Fibroblast of pulmonary artery (primary cell): ENCODE measurements at places on chromosomes 1 and 21.
A peak's percentile ranks its signal among the peaks of the same experiment; 100 is the strongest.

DNA sequence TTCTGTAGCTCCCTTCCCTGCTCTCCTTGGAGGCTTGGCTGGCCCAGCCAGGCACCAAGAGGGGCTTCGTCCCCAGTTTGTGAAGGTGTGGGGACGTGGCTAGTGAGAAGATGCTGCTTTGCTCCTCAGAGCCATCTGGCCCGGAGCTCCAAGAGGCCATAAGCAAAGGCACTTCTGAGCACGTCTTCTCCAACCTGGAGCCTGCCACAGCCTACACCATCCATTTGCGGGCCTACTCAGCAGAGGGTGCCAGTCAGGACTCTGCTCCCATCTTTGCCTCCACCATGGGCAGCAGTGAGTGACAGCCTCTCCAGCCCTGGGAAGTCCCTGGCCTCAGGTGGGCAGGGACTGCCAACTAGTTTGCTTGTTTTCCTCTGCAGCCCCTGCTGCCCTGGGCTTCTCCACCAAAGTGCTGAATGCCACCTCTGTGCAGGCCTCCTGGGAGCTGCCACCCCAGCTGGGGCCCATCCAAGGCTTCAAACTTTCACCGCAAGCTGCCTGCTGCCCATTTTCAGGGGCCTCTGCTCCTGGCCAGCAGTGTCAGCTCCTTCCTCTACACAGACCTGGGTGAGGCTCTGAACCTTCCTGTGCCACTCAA, 25.9 kb downstream of the SLC27A3 start:
- DNase-seq, result no peak

- peak; percentile 30 for DNase-seq
These were observed 301.2 kb downstream of the DUSP10 start for GRCh38 chr1:221440658-221441057.

- no peak for DNase-seq
These were observed 97.5 kb downstream of the DENND1B start for GRCh38 chr1:197677752-197678295.

- no peak for DNase-seq
These were observed 60.3 kb upstream of the EXO1 start for GRCh38 chr1:241787691-241788090.

- DNase-seq, result no peak
These were observed 40.5 kb downstream of the TRIT1 start for GRCh38 chr1:39842836-39843235.

- no peak for DNase-seq
These were observed 18.9 kb downstream of the ACP6 start for GRCh38 chr1:147651466-147651865.

GRCh38 chr1:195915826-195916225, 692.4 kb downstream of the KCNT2 start:
- DNase-seq, result no peak

DNA sequence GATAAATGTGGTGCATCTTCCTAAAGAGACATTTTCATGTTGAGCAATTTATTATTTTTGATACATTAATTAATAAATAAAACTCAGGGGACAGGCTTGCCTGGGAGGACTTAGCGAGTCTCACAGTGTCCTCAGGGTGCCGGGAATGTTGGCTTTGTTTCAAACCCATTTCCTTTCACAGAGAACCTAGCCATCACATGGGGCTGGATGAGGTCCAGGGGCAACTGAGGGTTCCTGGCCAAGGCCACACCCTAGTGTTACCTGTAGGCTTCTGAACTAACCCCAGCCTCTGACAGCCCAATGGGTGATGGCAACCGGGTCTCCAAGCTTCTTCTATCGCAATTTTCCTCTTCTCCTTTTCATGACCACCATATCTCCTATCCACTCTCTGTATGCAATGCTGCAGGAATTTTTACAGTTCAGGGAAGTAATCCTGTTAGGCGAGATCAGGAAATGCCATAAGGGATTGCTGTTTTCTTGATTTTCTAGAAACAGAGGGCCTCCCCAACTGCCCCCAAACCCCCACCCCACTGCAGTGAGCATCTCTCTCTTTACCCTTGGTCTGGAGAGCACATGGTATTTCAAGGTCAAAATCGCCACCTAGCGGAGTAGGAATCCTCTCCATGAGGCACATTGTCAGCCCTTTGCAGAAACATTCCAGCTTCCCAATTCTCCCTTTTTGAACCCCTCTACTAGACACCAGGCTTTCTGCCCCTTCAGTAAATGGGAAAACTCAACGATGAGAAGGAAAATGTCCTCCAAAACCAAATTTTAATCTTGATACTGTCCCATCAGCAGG, 22.1 kb upstream of the SMYD3 start:
- DNase-seq, result no peak

GRCh38 chr1:82538876-82539275, 738.1 kb downstream of the ADGRL2 start:
- peak; percentile 22 for DNase-seq

DNA sequence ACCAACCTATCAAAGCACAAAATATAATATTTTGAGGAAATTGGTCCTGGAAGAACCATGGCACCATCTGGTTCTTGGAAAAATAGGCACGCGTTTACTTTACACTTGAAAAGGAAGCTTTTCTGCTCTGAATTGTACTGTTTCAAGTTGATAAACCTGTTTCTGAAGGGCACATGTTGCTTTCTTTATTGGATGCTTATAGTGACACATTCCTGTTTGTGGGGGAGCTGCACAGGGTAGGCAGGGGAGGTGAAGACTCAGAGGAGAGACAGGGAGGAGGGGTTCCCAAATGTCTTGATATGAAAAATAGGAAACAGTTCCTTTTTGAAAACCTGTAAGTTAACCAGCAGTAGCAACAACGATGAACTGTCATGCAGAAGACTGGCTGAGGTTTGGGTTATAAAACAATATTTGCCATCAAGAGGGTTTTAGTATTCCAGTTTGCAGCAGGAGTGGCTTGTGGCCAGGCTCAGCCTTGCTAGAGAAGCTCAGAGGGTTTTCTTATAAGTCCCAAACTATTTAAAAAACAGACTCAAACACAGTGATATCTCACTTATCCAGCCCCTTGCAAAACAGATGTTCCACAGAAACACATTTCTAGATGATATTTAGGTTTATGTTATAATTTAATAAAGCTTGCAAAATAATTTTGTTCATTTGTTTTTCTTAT, 127.0 kb upstream of the MROH9 start:
- no peak for DNase-seq

DNA sequence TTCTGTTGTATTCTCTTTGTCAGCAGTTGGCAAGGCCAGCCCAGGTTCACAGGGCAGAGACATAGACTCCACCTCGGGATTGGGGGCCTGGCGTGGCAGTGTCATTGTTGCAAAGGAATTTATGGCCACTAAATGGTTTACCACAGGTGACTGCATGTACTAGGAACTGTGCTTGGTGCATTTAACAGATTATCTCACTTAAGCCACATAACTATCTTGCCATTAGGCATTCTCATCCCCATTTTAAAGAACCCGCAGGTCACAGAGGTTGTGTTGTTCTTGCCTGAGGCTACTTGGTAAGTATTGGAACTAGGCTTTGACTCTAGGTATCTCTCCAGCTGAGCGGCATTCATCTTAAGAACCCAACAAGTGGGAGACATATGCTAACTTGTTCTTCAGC, 9.7 kb downstream of the TLCD4 start:
- no peak for DNase-seq

DNA sequence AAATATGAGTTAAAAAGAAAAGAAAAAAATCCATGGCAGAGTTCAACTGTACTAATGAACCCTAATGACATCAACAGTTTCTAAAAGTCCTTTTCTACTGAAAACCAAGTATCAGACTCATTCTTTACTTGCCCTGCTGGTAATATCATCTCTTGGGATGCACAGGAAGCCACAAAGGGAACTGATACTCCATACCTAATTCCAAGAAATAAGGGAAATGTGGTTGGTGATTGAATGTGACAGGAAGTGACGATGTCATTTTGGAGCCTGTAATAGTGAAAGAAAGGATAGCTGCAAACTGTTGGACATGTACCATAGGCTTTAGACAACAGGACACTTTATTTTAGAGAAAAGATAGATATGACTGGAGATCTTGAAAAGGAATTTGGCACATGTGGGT, 98.7 kb upstream of the VAV3 start:
- DNase-seq, result no peak

DNA sequence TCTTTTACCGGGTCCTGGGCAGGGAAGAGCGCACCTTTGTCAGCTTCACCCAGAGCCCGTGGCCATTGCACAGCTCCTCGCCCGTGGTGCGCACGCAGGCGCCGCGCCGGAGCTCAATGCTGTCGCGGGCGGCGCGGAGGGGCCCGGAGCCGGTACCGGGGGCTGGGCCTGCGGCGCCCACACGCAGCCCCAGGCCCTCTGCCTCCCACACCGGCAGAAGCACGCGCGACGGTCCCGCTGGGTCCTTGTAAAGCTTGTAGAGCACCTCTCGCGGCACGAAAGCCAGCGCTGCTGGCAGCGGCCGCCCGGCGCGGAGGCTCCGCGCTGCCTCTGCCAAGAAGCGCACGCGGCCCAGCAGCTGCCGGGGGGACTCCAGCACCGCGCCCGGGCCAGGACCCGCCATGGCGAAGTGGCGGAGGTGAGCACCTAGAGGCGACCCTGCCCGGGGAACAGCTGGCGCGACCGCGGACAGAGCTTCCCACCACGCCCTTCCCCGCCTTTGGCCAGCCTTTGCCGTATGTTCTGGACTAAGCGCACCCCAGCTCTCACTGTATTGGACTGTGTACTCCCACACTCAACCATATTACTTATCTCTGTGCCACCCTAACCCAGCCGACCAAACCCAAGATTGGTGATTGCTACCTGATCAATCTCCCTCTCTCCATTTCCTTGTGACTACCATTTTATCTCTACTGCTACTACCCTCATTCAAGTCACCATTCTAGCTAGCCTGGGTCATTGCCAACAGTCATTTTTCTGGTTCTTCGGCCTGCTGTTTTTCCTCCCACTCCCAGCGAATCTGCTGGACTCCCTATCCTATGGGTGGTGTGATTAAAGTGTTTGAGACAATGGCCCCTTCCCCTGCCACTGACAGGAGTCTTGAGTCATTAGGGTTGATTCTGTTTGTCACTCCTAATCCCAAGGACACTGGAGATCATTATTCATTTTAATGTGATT, at the start of gene HECTD3:
Gene HECTD3, minus strand, starts transcription at position 470 of the 957 bp plus-strand sequence. Its CDS starts 67 bp downstream, at position 403.
- DNase-seq, result peak; percentile 74

GRCh38 chr1:24415334-24415909, at the start of gene NIPAL3:
TSS of gene NIPAL3 (plus strand) at chr1:24415802. CDS start at chr1:24419548, 3,746 bp downstream.
- peak; percentile 100 for DNase-seq

- DNase-seq, result no peak
These were observed 119.5 kb upstream of the CSF3R start for GRCh38 chr1:36602184-36602583.

DNA sequence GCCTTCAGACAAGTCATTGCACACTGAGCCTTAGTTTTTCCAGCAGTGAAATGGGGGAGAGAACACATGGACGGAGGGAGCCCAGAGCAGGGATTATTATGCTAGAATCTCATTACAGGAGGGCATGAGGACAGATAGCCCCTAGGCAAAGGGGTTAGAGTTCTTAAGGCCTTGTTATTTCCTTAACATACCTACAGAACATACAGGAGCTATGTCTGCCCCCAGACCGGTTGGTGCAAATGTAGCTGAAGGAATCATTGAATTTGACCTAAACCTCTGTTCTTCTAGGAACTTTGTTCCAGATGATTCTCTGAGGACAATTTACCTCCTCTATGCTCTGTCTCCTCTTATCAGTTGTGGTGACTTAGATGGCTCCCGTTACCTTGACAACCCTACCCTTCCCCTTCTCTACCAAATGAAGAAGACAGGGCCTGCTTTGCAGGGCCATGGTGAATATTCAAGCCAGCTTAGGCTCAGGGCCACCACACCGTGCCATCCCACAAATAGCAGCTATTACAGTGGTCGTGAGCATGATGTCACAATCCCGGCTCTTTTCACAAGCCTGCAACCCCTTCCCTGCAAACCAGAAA, 156.9 kb downstream of the IGSF21 start:
- DNase-seq, result no peak

DNA sequence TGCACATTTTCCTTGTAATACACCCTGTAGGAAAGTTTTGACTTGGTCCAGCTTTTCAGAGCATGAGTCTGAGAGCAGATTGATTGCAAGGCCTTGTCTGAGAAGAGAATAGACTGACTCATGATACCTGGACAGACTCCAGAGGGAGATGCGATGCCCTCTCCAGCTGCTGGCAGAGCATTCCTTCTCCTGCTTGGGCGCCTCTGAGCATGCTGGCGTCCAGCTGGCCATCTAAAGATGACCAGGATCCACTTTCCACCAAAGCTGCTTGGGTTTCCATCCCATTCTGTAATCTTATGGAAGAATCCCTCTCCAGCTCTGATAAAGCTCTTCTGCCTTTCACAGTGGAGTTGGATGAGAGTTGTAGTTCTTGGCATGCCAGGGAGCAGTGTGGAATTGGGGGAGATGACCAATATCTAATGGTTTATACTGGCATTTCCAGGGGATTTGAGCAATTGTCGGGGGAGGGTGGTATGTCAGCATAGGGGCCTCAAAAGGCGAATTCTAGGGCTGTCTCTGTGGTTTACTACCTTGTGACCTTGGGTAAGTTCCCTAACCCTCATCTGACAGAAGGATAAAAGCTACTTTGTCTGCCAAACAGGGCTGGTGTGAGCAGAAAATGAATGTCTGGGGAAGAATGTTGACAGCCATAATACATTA, 19.5 kb downstream of the SZRD1 start:
- peak; percentile 81 for DNase-seq

DNA sequence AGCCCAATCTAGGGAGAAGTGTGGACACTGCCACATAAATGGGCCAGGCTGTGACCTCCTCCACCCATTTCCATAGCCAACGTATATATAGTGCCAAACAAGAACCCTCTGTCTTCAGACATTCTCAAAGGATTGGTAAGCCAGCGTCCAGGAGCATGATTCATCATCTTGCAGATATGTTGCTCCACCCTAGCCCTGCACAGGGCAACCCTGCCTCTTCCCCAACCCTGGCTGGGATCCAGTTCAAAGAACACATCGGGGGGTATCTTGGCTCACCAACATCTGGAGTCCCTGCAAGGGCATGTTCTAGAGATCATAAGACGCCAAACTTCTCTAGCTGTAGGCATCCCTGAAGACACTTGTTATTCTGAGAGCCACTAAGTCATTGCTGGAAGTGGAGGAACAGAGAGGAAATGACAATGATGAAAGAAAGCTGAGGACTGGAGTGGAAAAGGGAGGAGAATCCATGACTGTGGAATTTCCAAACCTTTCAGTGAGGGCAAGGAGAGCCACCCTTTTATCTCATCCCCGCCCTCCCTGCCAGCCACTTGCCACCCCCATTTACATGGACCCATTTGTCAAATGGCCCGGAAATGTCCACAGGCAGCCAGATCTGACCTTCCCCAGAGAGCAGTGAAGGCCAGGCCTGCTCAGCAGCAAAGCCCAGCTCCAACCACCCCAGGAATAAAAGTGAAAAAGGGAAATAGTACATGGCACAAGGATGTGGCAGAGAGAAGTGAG, 144.1 kb upstream of the CTTNBP2NL start:
- peak; percentile 70 for DNase-seq

- peak; percentile 87 for DNase-seq
These were observed 27.0 kb upstream of the BTG2 start for GRCh38 chr1:203278082-203278884.

- DNase-seq, result no peak
These were observed 41.1 kb downstream of the TENT5C start for GRCh38 chr1:117646956-117647355.
